ENCODE measurements at places on chromosomes 16 and 17. TPM values are rescaled to one million over a fixed set of nuclear protein-coding genes. Genes with fewer than 3 reads are reported as not detected.

DNA sequence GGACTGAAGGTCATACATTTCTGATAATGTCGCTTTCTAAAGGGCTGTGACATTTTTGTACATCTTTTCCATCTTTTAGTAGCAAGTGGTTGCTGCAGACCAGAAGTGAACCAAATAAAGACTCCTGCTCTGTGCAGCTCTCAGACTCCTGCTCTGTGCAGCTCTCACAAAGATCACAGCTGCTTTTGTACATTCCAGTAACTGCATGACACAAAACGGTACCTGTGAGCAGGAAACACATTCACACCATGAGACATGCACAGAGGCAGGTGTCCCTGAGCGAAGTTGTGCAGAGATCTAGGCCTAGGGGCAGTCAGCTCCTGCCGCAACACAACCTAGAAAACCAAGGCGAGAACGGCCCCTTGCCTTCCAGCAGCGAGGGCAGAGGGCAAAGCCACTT lies 67.5 kb downstream of the KLHDC4 start:
- DNase-seq: no peak

CIITA gene
- 0.66 TPM for total RNA-seq

SLC52A1 gene
- 0.66 TPM for total RNA-seq

ASGR2 gene
- total RNA-seq: not detected

DNA sequence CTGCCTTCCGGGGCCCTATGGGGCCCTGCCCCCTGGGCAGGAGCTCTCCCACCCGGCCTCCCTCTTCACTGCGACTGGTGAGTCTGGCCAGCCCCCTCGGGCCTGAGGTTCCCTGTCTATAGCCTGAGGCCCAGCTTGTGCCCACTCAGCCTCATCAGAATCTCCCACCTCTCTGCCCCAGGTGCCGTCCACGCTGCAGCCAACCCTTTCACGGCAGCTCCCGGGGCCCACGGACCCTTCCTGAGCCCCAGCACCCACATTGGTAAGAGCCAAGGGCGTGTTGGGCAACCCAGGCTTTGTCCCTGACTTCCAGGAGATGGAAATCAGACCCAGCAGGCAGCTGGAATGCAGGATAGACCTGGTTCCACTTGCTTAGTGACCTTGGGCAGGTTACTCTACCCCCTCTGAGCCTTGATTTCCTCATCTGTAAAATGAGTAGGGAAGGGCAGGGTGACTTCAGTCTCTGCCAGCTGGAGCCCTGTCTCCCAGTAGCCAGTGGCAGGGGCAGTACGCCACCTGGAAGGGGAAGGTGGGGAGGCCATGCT lies 9.2 kb downstream of the FBRS start:
- DNase-seq: no peak

DNA sequence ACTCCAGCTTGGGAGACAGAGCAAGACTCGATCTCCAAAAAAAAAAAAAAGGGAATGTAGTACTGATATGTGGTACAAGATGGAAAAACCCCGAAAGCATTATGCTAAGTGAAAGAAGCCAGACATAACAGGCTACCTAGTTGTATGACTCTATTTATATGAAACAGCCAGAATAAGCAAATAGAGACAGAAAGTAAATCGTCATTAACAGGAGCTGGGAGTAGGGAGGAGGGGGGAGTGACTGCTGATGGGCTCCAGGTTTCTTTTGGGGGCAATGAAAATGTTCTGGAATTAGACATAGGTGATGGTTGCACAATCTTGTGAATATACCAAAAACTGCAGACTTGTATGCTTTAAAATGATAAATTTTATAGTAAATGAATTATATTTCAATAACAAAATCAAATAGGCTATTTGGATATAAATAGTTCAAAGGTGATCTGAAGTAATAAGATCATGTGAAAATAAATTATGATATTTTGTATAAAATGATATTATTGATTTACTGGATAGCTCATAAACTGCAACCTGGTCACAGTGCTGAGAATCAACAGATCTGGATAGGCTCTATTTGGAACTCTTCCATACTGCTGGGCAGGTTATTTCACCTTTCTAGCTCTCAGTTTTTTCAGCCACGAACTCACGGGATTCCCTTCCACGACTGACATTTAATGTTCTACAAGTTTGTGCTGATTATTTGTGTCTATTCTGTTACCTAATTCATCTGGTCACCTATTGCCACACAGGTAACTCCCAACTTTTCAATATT lies 27.1 kb downstream of the ZNF652 start:
- no peak for DNase-seq

- DNase-seq: no peak
These were observed 64.8 kb upstream of the DOC2B start for GRCh38 chr17:246226-246625.

CBX2 gene
- 0.83 TPM for total RNA-seq

GRCh38 chr17:35094902-35095301 lies 24.8 kb downstream of the RAD51D start:
- peak; percentile 88 for DNase-seq

DNA sequence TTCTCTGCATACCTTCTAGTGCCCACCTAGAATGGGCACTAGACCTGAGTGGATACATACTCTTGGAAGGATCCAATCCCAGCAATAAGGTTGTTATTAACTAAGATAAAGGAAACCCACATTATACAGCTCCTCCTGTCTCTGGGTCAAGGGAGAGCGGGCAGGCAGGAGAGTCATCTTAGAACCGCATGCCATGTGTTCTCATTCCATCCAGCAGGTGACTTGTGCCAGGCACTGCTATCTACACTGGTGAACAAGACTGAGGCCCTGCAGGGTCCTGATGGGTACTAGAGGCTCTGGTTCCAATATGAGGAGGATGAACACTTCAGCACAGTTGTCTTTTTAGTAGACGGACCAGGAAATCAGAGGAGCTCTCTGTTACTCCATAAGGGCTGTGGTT lies 5.9 kb upstream of the CD300H start:
- DNase-seq: no peak

- no peak for DNase-seq
These were observed 17.7 kb upstream of the TOM1L1 start for GRCh38 chr17:54882950-54883349.

DNA sequence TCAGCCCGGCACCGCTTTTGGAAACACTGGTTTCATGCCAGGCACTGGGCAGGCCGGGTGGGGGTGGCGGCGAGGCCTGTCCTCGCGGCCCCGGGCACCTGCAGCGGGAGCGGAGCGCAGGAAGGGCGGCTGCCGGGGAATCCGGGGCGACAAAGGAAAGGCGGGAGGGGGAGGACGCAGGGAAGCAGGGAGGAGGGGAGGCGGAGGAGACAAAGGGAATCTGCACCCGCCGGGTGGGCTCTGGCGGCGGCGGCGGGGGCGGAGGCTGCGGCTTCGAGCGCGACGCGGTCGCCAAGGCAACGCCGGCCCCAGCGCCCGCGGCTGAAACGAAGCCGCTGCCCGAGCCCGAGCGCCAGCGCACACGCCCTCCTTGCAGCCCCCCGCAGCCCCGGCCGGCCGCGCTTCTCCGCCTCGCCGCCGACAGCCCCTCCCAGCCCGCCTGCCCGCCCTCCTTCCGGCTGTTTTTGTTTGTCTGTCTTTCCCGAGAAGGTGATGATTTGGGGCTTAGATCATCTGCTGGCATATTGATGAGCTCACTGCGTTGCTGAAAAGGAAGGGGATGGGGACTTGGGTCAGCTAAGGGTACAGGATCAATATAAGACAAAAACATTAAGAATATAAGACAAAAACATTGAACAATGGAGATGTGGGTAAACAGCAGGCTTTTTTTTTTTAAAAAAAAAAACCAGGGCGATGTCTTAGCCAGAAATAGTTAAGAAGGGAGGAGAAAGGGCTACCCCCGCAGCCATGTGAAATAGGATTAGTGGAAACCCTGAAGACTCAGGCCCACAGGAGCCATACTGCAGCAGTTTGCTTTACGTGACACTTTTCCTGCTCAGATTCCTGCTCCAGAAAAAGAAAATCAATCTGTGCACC lies 32.7 kb downstream of the CDK5R1 start:
- peak; percentile 6 for DNase-seq

- no peak for DNase-seq
These were observed 4.4 kb upstream of the BCL6B start for GRCh38 chr17:7018331-7018964.

TBC1D3C gene
- total RNA-seq: 1.3 TPM

DNA sequence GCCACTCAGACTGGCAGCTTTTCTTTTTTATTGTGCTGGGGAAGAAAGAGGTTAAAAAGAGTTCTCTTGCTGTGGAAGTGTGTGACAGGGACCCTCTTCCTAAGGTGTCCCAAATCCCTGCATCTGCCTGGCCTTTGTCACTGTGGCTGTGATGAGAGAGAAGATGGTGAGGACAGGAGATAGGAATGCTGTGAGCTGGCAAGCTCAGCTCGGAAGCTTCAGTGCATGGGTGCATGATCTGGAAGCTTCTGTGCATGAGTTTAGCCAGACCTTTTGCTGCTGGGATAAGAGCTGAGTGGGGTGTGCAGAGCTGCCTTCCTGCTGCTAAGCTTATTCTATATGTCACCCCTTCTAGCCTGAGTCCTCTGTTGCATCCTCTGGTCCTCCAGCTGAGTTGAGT lies 103.3 kb upstream of the CACNG3 start:
- no peak for DNase-seq

CENPV gene
- 9.2 TPM for total RNA-seq

MYOCD gene
- total RNA-seq: 0.17 TPM

GRCh38 chr17:7490144-7490543 lies 6.0 kb downstream of the POLR2A start:
- no peak for DNase-seq

DNA sequence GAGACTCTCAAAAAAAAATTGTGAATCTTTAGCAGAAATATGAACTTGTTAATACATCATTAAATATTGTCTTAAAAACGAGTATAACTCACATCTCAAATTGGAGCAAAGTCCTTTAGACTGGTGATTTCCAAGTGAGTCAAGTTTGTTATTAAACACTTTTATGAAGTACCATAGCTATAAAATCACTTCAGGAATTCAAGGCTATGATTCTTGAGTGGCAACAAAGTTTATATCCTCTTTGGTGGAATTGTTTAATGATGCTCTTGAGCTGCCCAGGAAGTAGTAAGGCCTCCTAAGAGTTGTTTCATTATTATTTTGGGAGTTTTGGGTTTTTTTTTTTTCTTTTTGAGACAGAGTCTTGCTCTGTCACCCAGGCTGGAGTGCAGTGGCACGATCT lies 16.7 kb upstream of the BLMH start:
- no peak for DNase-seq

DNA sequence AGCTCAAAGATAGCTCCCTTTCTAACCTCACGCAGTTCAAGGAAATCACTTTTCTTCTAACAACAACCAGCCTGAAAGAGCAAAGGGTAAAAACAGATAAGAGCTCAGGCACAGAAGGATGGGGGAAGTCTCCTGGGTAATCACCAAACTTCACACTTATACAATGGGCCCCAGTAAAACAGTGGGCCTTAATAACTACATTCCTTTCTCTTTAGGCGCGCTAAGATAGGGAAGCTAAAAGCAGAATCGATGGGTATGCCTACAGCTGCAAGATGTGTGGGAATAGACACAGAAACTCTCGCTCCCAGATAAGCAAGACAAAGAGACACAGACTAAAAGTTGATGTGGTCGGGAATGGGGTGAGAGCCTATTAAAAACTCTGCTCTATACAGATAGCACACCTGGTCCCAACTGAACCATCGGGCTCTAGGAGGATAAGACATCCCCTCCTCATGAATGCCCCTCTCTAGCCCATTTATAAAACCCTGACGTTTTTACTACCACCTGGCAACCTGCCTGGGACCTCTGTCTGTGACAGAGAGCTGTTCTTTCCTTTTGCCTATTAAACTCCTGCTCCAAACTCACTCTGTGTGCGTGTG lies 826 bp downstream of the LYZL6 start:
- no peak for DNase-seq

DNA sequence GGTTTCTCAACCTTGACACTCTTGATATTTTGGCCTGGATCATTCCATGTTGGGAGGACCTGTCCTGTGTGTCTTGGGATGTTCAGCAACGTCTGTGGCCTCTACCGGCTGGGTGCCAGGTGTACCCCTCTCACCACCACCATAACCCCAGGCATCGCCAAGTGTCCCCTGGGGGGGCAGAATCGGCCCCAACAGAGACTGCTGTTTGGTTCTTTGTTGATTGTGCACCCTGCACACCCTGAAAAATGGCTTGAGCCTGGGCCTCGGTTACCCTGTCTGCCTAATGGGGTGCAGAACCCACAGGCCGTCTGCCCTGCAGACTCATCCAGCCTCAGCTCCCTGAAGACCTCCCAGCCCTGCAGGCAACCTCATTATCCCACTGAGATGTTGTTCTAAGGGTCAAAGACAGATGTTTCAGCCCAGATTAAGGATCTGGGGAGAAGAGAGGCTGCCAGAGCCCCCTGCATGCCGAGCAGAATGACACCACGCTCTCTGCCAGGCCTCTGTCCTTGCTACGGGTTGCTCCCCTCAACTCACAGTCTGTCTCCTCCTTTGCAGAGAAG lies 9.2 kb downstream of the CACNG1 start:
- no peak for DNase-seq

DNA sequence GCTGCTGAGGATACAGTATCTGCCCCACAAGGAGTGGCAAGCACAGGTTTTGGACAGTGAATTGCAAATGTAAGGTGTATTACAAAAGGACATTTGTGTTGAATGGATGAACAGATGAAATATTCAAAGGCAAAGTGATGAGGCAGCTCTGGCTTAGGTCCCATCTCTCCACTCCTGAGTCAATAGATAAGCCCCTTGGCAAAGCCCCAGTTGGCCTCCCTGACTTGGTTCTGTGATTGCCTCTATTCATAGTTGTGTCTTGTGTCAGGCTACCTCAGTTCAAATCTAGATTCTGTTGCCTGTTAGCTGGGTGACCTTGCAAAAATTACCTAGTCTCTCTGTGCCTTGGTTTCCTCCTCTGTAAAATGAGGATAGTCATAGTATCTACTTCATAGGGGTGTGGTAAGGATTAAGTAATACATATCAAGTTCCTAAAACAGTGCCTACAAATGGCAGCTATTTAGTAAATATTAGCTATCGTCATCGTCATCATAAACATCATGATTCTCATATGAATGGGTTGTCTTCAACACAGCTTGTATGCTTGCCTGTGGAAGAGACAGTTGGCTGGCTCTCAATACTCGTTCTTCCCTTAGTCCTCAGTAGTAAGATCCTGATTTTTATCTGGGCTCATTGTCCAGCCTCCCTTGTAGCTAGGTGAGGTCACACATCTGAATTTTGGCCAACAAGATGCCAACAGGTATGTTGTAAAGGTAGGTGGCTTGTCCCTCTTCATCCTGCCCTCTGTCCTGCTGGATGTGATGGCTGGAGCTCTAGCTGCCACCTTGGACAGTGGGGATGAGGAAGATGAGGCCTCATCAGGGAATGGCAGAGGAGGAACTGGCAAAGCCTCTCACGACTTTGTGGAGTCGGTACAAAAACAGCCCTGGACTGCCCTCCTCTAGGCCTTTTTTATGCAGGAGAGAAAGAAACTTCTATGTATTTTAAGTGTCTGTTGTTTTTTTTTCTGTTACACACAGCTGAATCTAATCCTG lies 2.1 kb upstream of the MFAP4 start:
- peak; percentile 26 for DNase-seq
